Head of caudate nucleus (tissue), 42 donors: ENCODE measurements at places on chromosomes 1 and 21.

DNA sequence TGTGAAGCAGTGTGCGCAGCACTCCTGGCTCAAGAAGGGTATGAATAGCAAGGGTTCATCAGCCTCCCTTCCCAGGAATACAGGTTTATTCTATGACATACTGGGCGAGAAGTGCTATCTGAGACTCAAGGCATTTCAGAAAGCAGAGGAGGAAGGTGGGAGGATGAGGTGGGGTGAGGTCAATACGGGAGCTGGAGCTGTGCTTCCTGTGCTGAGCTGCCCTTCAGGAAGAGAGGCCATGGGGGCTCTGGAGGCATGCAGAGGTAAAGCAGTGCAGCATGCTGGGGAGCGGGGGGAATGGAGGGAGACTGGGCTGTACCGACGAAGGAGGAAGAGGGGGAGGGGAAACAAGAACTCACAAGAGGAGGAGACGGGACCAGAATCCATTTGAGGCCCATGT is 717.6 kb downstream of the PTPRU start:
- DNase-seq: no peak

- no peak for DNase-seq
Observed at GRCh38 chr21:46264046-46264689, 21.2 kb downstream of the MCM3AP start.

- no peak for DNase-seq
Observed at GRCh38 chr1:36965275-36966159, 68.8 kb downstream of the GRIK3 start.

- no peak for DNase-seq
Observed at GRCh38 chr1:198772626-198773025, 133.8 kb downstream of the PTPRC start.

- DNase-seq: no peak
Observed at GRCh38 chr1:173447224-173447623, 29.9 kb upstream of the PRDX6 start.

- no peak for DNase-seq
Observed at GRCh38 chr21:16194788-16195537, 465.2 kb downstream of the USP25 start.

- no peak for DNase-seq
Observed at GRCh38 chr1:117544509-117545109, 61.2 kb upstream of the TENT5C start.

DNA sequence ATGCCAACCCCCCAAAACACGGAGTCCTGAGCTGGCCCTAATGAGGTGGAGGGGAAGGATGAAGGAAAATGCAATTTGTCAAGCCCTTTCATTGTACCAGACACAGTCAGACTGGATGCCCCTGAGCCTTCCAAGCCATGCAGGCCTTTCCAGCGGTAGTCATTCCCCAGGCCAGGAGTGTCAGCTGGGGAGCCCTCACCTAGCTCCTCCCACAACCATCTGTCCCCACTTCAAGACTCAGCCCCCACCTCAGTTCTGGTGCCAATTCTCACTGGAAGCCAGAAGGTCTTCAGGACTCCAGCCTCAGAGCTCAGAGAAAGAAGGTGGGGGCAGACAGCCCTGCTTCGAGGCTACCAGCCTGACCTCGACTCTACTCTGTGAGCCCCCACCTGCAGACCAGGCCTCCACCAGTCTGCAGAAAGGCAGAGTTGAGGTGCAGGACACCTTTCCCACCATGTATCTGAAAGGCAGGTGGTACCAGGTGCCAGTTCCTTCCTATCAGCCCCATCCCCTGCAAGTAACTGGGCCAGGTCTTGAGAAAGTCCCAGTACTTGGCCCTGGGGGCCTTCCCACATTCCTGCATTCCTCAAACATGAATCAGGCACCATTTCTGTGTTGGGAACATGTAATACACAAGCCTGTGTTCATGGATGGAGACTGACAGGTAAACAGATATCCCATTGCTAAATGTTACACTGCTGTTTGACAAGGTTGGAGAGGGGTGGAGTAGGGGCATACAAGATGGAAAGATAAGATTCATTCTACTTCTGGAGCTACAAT is 180.6 kb upstream of the EDN2 start:
- no peak for DNase-seq

DNA sequence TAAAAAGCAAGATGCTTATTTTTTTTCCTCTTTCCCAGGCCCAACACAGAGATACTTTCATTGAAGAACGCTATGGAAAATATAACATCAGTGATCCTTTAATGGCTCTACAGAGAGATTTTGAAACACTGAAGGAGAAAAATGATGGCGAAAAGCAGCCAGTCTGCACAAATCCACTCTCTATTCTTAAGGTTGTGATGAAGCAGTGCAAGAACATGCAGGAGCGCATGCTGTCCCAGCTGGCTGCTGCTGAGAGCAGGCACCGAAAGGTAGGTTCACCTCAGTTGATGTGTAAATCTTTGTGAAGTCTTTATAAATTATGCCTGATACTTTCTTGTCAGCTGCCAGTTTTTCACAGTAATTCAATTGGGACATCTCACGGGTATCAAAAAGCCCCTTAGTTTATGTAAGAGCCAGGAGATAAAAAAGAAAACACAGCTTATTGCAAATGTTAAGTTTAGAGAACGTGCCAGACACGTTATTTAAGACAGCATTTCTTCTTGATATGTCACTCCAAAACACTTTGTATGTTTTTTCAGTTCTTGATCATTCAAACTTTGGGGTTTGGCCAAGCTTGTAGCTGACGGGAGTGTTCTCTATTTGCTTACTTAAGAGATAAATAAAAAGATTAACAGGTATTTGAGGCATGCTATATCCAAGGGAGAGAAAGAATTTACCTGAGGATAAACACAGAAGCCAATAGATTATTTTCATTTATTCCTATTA is 53.1 kb downstream of the CTTNBP2NL start:
- DNase-seq: no peak

- no peak for DNase-seq
Observed at GRCh38 chr1:116326486-116326885, 46.6 kb upstream of the ATP1A1 start.

- DNase-seq: peak; percentile 68
Observed at GRCh38 chr1:230867903-230868735, at the start of gene C1orf198. Gene C1orf198, minus strand, starts transcription at chr1:230868521. Its CDS starts 9 bp downstream, at chr1:230868512.

GRCh38 chr1:221794079-221794670 is 52.3 kb upstream of the DUSP10 start:
- DNase-seq: no peak

GRCh38 chr1:65939191-65939590 is 146.5 kb downstream of the PDE4B start:
- no peak for DNase-seq

DNA sequence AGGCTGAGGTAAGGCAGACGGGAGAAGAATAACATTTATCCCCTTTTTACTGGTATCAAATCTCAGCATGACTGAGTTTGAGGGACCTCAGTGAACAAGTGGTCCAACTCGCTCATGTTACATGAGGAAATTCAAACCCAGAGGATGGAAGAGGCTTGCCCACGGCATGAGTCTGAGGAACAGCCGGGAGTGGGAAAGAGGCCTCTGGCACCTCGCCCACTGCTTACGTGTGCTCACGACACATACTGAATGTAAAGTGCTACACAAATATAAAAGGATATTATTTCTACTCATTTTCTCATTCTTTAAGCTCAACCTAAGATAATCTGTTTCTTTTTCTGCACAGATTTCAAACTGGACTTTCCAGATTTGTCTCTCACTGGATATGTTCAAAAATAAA is 14.7 kb downstream of the BEND5 start:
- no peak for DNase-seq

DNA sequence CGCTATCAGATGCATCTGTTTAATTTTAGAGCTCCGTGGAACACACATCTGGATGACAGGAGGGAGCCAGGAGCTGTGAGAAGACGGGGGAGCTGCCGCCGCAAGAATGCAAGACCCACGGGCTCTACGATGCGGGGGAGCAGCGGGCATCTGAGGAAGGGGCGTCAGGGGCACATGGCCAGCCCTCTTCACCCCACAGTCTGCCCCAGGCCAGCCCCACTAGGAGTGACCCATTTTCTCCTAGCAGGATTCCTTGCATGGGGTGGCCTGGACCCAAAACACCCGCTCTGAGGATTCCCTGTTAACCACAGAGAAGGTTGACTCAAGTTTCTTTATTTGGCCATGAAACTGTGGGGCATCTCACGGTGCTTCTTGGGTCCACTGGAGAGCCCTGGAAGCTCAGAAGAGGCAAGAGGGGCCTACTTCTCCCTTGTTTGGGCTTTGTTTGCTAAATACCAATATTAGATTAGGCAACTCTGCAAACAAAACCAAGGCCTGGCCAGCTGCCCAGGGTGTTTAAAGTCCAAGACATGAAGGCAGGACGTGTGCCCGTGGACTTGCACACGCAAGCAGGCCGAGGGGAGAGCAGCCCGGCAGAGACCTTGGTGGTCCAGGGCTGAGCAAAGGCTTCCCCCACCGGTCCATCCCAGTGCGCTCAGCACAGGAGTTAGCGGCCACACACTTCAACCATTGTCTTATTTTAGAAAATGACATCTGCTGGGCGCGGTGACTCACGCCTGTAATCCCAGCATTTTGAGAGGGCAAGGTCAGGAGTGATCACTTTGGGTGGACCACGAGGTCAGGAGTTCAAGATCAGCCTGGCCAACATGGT is 89.8 kb downstream of the DHRS3 start:
- peak; percentile 61 for DNase-seq

DNA sequence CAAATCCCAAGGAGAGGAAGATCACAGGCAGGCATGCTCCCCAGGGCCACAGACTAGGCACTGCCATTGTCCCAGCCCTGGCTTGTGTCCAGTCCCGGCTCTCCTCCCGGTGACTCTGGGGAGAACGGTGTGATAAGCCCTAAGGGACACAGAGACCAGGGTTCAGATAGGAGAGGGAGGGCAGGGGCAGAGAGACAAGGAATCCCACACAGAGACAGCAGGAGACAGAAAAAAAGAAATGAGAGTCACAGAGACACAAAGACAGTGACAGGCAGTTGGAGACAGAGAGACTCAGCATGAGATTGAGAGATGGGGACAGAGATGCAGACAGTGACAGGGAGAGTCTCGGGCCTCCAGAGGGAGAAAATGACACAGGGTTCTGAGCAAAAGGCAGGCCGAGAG is 361 bp downstream of the INSRR start:
- DNase-seq: no peak

- peak; percentile 93 for DNase-seq
Observed at GRCh38 chr1:75785983-75786853, at the start of gene RABGGTB. Gene RABGGTB, plus strand, starts transcription at chr1:75786256. Its CDS starts 16 bp downstream, at chr1:75786272.

DNA sequence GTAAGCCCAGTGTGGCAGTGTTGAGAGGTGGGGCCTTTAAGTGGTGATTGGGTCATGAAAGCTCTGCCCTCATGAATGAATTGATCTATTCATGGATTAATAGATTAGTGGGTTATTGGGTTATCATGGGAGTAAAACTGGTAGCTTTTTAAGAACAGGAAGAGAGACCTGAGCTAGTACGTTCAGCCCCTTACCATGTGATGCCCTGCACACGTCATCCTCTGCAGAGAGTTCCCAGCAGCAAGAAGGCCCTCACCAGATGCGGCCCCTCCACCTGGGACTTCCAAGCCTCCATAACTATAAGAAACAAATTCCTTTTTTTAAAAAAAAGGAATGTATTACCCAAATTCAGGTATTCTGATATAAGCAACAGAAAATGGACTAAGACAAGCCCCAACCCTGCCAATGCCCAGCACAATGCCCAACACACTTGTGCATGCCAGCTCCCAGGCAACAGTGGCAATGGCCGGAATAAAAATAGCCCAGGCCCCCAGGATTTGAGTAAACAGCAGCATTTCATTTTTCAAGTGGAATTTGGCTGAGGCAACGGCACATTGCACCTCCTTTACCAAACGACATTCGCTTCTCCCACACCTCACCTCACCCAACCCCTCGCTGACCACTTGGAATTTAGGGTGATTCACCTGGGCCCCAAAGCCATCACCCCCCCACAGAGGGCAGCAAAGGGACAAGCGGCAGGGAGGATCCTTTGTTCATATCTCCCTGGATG is 215.9 kb downstream of the TOMM20 start:
- no peak for DNase-seq

GRCh38 chr1:246577082-246577719 is 10.9 kb downstream of the CNST start:
- no peak for DNase-seq

DNA sequence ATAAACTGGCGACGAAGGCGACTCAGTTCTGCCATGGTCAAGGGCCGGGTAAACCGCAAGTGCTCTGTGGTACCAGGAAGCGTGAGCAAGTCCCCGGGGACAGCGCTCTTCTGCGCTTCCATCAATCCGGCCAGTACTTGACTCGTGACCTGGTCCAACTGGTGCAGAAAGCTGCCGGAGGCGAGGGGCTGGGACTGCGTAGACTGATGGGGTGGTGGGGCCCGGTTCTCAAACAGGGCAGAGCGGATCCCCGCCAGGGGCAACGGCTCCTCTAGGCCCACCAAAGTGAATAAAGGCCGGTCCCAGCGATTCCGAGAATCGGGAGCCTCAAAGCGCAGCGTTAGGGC is 852 bp downstream of the KTI12 start:
- DNase-seq: peak; percentile 13

DNA sequence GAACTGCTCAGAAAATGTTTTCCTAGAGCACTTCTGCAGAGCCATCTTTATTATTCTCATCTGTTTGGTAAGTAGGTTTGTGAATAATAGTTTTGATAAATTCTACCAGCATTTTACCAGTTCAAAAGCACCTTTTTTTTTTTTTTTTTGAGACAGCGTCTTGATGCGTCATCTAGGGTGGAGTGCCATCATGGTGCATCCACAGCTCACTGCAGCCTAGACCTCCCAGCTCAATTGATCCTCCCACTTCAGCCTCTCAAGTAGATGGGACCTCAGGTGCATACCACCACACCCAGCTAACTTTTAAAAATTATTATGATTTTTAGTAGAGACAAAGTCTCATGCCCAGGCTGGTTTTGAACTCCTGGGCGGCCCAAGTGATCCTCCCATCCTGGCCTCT is 9.8 kb upstream of the RHBG start:
- DNase-seq: no peak

- DNase-seq: no peak
Observed at GRCh38 chr1:27970401-27970800, 10.6 kb downstream of the XKR8 start.

- no peak for DNase-seq
Observed at GRCh38 chr1:207248544-207249198, 72.8 kb upstream of the CD55 start.
